ENCODE measurements at places on chromosomes 16 and 17. TPM values are rescaled to one million over a fixed set of nuclear protein-coding genes. Genes with fewer than 3 reads are reported as not detected.

The ZFPM1 gene
- polyA plus RNA-seq, result 2.1 TPM

The CD300LG gene
- polyA plus RNA-seq, result 1.3 TPM

DNA sequence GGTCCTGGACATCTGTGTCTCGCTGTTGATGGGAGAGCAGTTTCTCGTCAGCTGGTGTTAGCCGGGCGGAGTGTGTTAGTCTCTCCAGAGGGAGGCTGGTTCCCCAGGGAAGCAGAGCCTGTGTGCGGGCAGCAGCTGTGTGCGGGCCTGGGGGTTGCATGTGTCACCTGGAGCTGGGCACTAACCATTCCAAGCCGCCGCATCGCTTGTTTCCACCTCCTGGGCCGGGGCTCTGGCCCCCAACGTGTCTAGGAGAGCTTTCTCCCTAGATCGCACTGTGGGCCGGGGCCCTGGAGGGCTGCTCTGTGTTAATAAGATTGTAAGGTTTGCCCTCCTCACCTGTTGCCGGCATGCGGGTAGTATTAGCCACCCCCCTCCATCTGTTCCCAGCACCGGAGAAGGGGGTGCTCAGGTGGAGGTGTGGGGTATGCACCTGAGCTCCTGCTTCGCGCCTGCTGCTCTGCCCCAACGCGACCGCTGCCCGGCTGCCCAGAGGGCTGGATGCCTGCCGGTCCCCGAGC lies 17.9 kb downstream of the GAA start:
- DNase-seq, result no peak

DNA sequence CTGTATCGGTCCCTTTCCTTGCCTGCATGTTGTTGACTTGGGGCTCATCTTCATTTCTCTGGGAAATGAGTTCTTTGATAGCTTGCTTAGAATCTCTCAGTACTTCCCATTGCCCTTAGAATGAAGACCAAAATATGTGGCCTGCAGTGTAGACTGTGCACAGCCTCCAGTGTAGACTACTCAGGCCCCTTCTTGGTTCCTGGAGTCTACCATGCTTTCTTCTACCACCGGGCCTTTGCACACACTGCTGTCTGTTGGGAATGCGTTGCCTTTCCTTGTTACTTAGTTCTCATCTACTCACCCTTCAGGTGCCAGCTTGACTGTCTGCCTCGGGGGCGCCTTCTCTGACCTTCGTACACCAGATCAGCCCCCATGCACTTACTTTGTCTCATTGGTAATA lies 82.0 kb downstream of the ABCC1 start:
- no peak for DNase-seq

GRCh38 chr17:74152591-74153455 lies 50.7 kb upstream of the RPL38 start:
- peak; percentile 49 for DNase-seq

DNA sequence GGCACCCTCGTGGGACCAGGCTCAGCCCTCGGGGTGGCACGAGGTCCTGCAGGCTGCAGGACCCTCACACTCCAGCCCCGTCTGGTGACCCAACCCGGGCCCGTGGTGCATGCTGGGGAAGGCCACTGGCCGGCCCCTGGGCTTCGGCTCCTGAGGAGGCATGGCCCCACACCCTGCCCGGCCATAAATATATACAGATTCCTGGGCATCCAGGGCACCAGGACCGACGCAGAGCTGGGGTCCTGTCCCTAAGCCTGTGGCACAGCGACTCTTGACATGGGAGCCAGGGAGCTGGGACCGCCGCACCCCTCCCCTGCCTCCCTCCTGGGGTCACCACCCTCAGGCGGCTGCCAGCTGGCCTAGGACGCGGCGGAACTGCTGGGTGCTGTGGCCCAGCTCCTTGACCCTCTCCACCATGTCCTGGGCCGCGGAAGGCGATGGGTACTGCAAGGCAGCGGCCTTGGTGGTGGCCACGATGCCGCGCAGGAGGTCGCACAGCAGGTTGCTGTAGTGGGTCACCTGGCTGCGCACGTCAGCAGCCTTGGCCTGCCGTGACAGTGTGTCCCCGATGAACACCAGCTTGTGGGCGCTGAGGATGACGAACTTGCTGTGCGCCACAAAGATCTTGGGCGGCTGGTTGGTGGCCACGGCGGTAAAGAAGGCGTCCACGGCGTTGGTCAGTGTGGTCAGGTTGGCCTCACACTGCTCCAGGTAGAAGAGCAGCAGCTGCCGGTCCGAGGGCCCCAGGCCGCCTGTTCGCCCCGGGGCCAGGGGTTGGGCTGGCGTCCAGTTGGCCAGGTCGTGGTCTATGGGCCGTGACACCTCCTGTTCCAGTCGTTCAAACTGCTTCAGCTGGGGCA lies 10.6 kb downstream of the CTRB1 start:
- no peak for DNase-seq

- no peak for DNase-seq
Observed at GRCh38 chr16:57427824-57428223, 19.4 kb downstream of the CIAPIN1 start.

GRCh38 chr16:81738783-81739496 lies 40.2 kb upstream of the PLCG2 start:
- DNase-seq, result no peak

Data from left lung (tissue), 14 donors.